ENCODE measurements at places on chromosomes 6 and 20.
A peak's percentile ranks its signal among the peaks of the same experiment; 100 is the strongest.

DNA sequence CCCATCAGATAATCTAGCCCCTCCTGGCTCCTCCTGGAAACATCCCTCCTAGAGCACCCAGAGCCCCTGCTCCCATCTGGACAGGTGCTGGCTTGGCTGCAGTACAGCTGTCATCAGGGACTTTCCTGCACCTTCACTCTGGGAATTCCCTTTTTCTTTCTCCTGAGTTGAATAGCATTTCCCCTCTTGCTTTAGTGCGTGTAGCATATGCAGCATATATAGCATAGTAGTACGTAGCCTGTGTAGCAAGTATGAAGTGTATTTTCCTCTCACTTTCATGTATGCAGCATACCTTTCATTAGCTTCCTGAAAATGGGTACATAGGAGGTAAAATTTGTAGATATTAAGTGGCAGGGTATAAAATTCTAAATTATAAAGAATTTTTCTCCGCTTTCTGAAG lies 352.9 kb downstream of the ESR1 start:
- no peak for DNase-seq

DNA sequence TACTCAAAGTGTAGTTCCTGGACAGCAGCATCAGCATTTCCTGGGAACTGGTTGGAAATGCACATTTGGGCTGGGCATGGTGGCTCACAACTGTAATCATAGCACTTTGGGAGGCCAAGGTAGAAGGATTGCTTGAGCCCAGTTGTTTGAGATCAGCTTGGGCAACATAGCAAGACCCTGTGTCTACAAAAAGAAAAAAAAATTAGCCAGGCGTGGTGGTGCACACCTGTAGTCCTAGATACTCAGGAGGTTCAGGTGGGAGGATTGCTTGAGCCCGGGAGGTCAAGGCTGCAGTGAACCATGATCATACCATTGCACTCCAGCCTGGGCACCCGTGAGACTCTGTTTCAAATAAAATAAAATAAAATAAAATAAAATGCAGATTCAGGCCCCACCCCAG lies 156.2 kb downstream of the CDC5L start:
- DNase-seq = no peak

DNA sequence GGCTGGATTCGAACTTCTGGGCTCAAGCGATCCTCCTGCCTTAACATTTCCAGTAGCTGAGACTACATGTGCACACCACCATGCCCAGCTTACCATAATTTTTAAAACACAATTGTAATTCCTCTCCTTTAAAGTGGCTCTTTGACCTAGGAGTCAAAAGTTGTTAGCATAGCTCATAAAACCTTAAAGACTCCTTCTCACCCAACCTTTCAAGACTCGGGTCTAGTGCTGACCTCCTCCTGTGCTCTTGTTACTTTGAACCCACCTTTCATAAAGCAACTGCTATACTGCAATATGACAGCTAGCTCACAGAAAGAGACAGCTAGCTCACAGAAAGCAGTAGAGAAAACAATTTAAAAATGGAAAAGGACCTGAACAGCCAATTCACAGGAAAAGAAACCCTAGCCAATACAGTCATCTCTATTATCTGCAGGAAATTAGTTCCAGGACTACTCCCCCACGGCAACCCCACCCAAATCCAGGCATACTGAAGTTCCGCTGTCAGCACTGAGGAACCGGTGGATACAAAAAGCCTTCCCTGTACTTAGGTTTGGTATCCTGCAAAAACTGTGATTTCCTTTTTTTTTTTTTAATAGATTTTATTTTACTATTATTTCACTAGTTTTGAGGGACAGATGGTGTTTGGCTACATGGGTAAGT lies 20.3 kb downstream of the SSR1 start:
- no peak for DNase-seq

DNA sequence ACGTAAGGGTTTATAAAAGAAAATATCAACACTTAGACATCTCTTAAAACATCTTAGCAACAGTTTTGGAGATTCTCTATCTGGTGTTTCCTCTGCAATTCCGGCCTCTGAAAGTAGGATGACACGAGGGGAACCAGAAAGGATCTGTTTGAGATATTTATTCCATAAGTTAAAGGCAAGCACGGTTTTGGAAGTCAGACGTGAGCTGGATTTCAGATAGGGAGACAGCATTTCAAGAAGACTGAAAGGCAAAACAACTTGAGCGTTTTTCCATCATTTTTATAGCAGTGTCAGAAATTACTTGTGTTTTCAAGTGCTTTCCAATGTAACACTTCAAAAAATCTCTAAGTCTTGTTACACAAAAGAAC lies 52.9 kb upstream of the BTN3A2 start:
- DNase-seq = no peak

GRCh38 chr20:57049296-57049695 lies 217.1 kb downstream of the BMP7 start:
- no peak for DNase-seq

DNA sequence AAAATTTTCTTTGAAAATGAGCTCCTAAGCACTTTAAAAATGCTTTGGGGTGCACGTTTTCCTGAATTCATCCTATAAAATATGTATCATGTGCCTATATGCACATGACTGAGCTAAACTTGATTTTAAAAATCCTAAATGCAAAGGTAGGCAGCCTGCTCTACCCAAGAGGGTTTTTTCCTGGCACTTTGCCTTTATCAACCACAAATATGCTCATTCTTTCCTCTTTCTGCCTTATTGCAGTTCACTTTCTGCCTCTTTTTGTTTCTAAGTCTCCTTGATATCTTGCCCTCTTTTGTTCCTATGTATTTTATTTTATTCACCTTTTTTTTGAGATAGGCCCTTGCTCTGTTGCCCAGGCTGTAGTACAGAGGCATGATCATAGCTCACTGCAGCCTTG lies 229.3 kb downstream of the GRM1 start:
- no peak for DNase-seq

DNA sequence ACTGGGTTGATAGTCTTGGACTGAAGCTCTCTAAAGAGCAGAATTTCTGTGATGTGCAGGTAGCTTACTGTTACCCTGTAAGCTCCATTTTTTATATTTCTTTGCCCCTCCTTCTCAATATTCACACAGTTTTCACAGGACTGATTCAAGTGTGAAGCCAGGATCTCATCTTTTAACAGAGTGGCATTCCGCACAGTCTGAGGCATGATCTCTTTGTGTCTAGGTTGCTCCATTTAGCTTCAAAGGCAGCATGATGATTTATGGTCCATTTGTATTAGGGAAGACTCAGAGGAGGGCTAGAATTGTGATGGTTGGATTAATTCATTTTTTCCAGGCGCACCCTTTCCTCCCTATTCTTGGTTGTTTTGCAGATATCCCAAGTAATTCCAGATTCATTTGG lies 43.5 kb downstream of the CARMIL1 start:
- no peak for DNase-seq

DNA sequence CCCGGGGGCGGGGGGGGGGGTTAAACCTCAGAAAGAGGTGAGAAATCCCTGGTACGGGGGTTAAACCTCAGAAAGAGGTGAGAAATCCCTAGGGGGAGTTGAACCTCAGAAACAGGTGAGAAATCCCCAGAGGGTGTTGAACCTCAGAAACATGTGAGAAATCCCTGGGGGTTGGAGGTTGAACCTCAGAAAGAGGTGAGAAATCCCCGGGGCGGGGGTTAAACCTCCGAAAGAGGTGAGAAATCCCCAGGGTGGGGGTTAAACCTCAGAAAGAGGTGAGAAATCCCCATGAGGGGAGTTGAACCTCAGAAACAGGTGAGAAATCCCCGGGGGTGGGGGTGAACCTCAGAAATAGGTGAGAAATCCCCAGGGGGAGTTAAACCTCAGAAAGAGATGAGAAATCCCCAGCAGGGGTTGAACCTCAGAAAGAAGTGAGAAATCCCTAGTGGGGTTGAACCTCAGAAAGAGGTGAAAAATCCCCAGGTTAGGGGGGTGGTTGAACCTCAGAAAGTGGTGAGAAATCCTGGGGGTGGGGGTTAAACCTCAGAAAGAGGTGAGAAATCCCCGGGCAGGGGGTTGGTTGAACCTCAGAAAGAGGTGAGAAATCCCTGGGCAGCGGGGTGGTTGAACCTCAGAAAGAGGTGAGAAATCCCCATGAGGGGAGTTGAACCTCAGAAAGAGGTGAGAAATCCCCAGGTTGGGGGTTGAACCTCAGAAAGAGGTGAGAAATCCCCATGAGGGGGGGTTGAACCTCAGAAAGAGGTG lies 87.4 kb downstream of the PLG start:
- no peak for DNase-seq

GRCh38 chr20:25160467-25160866 lies 35.0 kb upstream of the ENTPD6 start:
- no peak for DNase-seq

DNA sequence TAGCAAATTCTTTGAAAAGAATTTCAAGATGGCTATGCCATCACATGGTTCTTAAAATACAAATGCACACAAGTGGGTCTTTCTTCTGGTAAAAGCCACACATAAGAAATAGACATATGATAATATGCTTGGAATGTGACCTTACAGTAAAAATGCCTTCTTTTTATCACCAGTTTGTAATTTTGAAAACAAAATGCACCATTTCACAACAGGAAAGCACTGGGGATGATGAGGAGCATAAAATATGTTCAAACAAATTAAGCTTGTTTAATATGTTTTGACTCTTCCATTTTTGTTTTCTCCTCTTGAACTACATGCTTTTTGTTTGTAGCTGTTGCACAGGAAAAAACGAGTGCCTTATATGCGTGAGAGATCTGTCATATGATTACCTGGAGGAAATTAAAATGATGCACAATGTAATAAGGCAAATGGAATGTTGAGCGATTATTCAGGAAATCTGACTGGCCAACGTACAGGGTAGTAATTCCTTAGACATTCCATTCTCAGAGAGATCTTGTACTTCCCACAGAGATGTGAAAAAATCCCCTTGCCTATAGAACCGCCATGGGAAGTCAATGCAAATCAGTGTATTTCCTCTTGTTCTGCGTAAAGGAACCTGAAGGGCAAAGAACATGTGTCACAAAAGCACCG lies 911.6 kb downstream of the TFAP2A start:
- peak; percentile 50 for DNase-seq

- no peak for DNase-seq
These were observed 10.5 kb downstream of the SYTL3 start for GRCh38 chr6:158660333-158660754.

- DNase-seq = no peak
These were observed 60.1 kb upstream of the TAGAP start for GRCh38 chr6:159104931-159105330.

DNA sequence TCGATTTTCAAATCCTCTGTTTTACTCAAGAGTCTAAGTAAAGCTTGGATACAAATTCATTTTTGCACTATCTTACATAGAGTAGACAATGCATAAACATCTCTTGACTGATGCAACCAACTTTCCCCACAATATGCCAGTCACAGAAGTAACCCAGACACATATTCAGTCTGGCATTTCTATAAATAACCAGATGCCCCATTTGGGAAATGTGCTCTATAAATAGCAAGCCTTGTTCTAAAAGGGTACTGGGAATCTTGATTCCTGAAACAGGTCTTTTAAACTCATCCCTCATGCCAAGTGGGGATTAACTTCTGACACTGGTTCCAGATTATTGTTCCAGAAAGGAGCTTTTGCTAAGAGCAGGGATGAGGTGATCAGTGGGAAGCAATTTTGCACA lies 411.7 kb downstream of the EPM2A start:
- no peak for DNase-seq

DNA sequence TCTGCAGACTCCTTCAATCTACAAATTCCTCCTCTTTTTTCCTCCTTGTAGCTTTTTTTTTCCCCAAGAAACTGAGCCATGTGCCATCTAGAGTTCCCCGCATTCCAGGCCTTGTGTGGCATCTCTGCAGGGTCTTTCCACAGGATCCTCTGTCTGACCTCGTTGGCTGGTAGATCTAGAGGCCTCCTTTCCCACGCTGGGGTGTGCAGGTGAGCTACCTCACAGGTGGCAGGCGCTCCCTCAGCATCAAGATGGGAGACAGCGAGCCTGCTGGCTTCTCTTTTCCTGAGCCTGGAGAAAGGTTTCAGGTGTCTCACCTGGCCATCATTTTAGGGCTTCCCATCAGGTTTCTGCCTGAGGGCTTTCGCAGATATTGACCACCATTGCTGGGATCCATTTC lies 9.6 kb upstream of the NELFCD start:
- no peak for DNase-seq

DNA sequence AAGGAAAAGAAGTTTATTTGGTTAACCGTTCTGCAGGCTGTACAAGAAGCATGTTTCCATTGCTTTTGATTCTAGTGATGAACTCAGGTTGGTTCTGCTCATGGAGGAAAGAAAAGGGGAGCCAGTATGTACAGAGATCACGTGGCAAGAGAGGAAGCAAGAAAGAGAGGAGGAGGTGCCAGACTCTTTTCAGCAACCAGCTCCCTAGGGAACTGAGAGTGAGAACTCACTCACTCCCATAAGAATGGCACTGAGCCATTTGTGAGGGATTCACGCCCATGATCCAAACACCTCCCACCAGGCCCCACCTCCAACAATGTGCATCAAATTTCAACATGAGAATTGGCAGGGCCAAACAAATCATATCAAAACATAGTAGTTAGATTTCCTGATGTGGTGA lies 649.1 kb downstream of the EPM2A start:
- no peak for DNase-seq

DNA sequence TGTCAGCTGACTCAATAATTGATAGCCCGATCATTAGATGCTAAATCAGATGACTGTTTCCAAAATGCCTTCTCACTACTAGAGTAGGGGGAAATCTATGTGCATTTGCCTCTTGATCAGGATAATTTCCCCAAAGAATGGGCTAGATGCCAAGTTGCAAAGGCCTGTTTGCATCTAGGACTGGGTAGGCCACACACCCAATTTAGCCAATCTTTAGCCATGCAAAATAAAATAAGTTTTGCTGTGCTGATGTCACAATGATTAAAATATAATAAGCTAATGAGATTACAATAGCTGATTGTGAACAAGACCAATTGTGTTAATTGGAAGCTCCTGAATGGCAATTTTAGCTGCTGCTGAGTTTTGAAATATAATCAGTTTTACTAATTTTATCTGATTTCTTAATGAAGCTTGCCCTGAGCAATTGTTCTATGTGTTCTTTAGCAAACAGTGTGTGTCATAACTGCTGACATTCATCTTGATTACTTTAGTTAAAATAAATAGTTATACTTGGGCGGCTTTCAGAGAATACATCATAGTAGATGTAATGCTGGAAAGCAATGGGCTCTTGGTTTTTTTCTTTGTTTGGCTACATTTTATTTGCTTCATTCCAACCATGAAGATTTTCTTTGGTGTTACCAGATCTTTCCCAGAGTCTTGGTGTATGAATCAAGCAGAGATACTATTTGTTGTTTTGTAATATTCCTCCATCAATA lies 973.2 kb upstream of the SLC35B3 start:
- no peak for DNase-seq

- no peak for DNase-seq
These were observed 18.7 kb upstream of the HDAC2 start for GRCh38 chr6:113989675-113990074.

GRCh38 chr6:115728171-115728570 lies 332.5 kb downstream of the FRK start:
- DNase-seq = no peak

- no peak for DNase-seq
These were observed 704 bp downstream of the TOP1 start for GRCh38 chr20:41029150-41029901.

- DNase-seq = no peak
These were observed 26.9 kb downstream of the BFSP1 start for GRCh38 chr20:17504066-17504897.

- DNase-seq = no peak
These were observed 5.6 kb downstream of the ARFRP1 start for GRCh38 chr20:63702036-63702665.
